ENCODE measurements at places on chromosomes 7 and 10. TPM values are rescaled to one million over a fixed set of nuclear protein-coding genes. Genes with fewer than 3 reads are reported as not detected.

The PKD2L1 gene
- total RNA-seq = not detected

The CYP2W1 gene
- total RNA-seq = not detected

The GRM3 gene
- total RNA-seq = not detected

The TEX47 gene
- total RNA-seq = not detected

The TAS2R5 gene
- total RNA-seq = 0.77 TPM

Data from regular cardiac myocyte (primary cell).